Activated naive CD4-positive, alpha-beta T cell (primary cell): ENCODE measurements at places on chromosomes 7 and 10.

- no peak for DNase-seq
Observed at GRCh38 chr7:90629297-90629918, 33.3 kb downstream of the CDK14 start.

GRCh38 chr7:50204581-50204980 lies 99.9 kb upstream of the IKZF1 start:
- no peak for DNase-seq

DNA sequence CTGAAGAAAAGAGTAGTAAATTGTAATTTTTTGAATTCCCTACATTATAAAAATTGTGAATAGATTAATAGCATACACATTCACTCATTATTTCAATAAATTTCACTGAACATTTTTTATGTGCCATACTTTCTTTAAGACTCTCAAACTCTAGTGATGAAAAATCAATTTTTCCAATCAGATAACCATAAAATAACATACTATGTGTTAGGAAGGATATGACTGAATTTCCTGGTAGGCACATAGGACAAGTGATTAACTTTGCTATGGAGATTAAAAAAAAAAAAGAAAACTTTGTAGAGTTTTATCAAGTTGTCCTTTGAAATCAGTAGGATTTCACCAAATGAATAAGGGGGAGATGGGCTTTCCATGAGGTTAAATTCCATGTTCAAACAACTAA lies 1597.3 kb upstream of the LRRTM3 start:
- DNase-seq: no peak

DNA sequence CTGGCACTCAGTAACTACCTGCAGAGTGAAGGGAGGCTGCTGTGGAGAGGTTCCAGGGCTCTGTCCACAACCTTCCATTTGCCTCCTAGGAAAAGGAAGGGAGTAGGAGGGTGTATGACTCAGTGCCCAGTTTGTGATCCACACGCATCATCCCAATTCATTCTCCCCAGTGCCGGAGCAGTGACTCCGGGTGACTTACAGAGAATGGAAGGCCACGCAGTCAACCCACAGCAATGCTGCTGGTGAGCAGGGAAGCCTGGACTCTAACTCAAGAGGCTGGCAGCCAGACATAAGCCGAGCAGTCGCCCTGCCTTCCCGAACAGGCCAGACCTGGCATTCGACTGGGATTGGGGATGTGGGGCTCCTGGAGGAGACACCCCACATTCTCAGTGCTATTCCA lies 139.9 kb downstream of the SH3PXD2A start:
- no peak for DNase-seq

- DNase-seq: no peak
Observed at GRCh38 chr7:148201992-148202391, 388.6 kb upstream of the C7orf33 start.

GRCh38 chr7:108972004-108972403 lies 402.3 kb downstream of the DNAJB9 start:
- no peak for DNase-seq

GRCh38 chr7:105002-105401 lies 87.4 kb upstream of the FAM20C start:
- no peak for DNase-seq

DNA sequence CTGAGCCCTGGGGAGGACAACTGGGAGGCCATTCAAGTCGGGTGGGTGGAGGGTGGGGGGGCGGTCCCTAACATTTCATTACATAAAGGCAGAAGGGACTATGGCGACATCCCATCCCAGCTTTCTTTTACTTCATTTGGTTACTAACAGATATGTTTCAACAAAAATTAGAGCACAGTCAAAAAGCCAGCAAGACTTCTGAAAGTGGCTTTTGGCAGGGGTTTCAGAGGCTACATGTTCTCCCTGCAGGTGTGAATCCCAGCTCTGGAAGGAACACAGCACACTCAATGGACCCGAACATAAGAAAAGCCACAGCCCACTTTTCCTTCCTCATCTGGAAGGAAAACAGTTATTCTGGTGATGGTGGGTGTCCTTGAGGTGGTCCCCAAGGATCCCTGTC lies 7.1 kb downstream of the FAM171A1 start:
- DNase-seq: no peak

DNA sequence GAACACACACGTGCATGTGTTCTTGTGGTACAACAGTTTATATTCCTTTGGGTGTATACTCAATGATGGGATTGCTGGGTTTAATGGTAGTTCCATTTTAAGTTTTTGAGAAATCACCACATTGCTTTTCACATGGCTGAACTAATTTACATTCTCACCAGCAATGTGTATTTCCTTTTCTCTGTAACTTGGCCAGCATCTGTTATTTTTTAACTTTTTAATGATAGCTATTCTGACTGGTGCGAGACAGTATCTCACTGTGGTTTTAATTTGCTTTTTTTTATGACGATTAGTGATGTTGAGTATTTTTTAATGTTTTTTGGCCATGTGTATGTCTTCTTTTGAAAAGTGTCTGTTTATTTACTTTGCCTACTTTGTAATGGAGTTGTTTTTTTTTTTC lies 256.6 kb downstream of the ZWINT start:
- no peak for DNase-seq

DNA sequence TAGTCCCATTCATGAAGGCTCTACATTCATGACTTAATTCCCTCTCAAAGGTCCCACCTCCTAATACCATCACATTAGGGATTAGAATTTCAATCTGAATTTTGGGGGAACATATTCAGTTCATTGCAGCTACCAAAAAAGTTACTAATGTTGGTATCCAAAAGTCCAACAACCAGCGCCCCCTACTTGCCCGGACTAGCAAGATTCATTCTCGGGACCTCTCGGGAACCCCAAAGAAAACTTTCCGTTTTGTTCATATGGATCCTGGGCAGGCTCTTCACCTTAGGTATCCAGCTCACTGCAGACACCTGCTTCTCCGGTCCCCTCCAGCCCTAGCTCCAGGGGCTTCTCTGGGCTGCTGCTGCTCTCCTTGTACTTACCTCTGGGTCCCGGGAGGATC lies 8.9 kb upstream of the GRK5 start:
- no peak for DNase-seq

- no peak for DNase-seq
Observed at GRCh38 chr7:37385787-37386186, 62.9 kb downstream of the ELMO1 start.

GRCh38 chr7:150860291-150860977 lies 8.1 kb downstream of the AOC1 start:
- DNase-seq: no peak

- DNase-seq: no peak
Observed at GRCh38 chr10:35208949-35209613, 82.4 kb downstream of the CREM start.

- no peak for DNase-seq
Observed at GRCh38 chr7:31603046-31603445, 84.0 kb upstream of the PPP1R17 start.

- no peak for DNase-seq
Observed at GRCh38 chr10:68192113-68192512, 39.8 kb downstream of the ATOH7 start.

- DNase-seq: no peak
Observed at GRCh38 chr10:22803261-22803885, 89.0 kb upstream of the PIP4K2A start.

DNA sequence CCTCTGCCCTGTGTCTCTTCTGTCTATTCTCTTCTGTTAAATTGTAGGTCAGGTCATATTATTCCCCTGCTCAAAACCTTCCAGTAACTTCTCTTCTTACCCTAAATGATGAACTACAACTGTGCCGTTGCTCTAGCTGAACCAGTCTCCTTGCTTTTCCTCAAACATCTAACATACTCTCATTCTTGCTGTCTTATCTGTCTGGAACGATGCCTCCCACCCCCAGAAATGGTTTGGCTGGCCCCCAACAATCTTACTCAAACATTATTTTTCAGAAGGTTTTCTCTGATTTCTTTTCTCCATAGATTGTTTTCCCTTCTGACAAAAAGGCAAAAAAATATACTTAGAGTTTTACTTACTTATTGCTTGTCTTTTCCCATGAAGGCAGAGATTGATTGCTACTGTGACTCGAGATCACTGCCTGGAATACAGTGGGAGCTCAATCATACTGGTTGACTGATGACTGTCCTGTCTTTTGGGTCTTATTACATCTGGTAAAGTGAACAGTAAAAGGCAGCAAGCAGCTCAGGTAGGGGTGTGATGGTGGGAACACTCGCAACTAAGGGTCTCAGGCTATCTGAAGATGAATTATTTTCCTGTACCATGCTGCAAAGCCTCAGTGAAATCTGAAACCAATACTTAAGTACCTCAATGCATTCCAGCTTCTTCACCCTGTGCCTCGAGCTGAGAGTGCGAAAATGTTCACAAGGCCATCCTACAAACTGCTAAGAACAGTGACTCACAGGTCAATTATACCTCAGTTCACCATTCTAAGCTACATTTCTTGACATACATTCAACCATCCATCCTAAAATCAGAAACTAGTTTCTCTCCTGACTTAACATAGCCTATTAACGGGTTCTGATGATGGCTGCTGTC lies 67.6 kb downstream of the DNMBP start:
- no peak for DNase-seq

DNA sequence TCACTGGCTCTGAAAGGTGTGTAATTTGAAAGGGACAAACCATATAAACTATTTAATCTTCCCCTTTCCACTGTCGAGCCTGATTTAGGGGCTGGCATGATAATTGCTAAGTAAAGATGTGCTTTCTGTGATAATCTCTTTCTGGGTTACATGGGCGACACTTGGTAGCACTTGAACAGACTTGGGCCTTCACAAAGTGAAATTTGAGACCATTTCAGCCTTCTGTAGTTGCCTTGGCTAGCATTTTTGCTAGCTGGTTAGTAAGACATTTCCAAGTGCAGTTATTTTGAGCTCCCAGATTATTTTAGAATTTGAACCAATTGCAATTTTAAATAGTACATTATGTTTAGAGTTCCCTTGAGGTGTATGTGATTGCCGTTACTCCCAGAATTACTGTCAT lies 432.7 kb upstream of the GALNT17 start:
- no peak for DNase-seq

GRCh38 chr10:58104351-58104751 lies 163.3 kb downstream of the IPMK start:
- no peak for DNase-seq

DNA sequence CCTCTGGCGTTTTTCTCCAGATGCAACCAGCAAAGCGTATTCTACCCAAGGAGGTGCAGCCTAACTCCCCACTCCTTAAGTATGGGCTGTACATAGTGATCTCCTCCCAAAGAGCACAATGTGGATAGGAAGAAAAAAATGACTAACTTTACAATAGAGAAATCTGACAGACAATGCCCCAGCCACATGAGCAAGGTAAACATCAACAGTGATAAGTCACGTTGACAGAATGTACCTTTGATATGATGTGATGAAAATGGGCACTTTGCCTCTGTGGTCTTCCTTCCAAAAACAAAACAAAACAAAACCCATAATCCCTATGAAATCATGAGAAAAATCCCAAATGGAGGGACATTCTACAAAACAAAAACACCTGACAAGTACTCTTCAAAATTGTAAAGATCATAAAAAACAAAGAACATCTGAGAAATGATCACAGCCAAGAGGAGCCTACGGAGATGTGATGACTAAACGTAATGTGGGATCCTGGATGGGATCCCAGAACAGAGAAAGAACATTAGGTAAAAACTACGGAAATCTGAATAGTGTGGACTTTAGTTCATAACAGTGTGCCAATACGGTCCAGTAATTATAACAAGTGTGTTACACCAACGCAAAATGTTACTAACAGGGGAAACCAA lies 50.6 kb downstream of the ABLIM1 start:
- no peak for DNase-seq

DNA sequence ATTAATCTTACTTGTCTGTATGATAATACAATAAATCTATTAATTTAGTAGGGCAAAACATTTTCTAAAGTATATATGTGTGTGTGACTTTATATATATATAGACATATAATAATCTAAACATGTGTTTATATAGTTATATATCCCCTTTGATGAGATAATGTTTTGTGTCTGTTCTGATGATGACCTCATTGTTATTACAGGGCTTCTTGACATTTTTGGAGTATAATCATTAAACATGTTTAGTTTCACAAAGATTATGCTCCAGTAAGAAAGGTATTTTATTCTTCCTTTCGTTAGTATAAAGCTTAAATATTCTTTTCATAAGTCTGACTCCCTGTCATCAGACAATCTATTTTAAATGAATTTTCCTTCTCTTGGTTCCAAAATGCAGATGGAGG lies 62.3 kb upstream of the CABCOCO1 start:
- no peak for DNase-seq

- DNase-seq: no peak
Observed at GRCh38 chr10:17047908-17048307, 81.7 kb downstream of the CUBN start.

GRCh38 chr10:11677480-11677879 lies 64.7 kb upstream of the ECHDC3 start:
- no peak for DNase-seq

DNA sequence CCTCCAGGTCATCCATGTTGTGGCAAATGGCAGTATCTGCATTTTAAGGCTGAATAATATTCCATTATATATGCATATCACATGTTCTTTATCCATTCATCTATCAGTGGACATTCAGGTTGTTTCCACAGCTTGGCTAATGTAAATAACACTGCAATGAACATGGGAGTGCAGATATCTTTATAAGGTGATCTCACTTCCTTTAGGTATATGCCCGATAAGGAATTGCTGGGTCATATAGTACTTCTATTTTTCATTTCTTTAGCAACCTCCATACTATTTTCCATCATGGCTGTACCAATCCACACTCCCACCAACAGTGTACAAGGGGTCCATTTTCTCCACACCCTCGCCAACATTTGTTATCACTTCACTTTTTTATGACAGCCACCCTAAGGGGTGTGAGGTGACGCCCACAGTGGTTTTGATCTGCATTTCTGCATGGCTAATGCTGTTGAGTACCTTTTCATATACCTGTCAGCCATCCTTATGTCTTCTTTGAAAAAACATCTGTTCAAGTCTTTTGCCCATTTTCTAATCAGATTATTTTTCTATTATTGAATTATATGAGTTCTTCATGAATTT lies 18.9 kb downstream of the ABI1 start:
- no peak for DNase-seq

DNA sequence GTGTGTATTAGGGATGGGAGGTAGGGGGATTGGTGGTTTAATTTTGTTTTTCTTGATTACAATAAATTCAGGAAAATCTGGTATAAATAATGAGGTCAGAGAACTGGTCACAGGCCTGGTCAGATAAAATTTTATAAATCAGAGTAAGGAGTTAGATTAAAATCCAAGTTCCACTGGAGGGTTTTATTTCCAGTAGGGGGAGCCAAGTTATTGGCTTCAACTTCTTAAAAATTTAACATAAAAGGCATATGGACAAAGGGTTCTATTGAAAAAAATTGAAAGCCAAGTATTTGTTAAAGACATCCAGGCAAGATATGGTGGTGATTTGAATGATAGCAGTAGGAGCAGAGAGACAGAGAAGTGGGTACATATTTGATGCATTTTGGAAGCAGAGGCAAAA lies 763.3 kb downstream of the SORCS1 start:
- DNase-seq: no peak

- peak; percentile 51 for DNase-seq
Observed at GRCh38 chr10:14604181-14605142, 170.2 kb downstream of the FAM107B start.

DNA sequence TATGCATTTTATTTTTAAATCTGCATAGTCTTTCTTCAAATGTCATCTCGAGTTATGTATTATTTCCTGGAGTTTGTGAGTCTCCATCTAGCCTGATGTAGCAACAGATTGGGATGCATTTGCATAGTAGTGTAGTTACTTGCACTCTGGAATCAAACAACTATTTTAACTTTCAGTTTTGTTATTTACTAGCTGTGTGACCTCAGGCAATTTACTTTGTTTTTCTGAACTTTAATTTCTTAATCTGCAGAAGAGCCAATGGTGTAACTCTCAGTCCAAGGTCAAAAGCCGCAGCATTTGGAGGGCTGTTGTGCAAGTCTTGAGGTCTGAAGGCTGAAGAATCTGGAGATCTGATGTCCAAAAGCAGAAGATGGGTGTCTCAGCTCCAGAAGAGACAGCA lies 175.8 kb upstream of the SORCS1 start:
- no peak for DNase-seq
